ENCODE measurements at places on chromosomes 7 and 10. TPM values are rescaled to one million over a fixed set of nuclear protein-coding genes. Genes with fewer than 3 reads are reported as not detected.

LRIT1 gene
- total RNA-seq: not detected

DNA sequence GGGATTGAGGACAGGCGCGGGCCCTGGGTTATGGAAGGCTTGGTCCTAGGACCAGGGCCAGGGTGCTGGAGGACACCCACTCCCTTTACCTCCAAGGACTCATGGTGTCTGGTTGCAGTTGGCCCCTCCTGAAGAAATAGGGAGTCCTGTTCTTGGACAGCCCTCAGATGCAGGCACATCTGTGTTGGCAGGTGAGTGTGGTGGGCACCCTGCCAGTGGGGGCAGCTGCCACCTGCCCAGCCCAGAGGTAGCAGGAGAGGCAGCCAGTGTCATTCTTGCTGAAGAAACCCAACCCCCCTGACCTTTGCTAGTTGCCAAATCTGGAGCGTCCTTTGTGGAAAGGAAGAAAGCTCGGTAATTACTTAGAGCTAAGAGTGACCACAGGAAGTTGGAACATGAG is 8.3 kb downstream of the GALNT17 start:
- H3K4me3 ChIP-seq: no peak overlapping the region
- H3K27me3 ChIP-seq: no peaks in the 10 kb centered on the region
- H3K4me1 ChIP-seq: no peaks in the 10 kb centered on the region
- H3K36me3 ChIP-seq: no peaks in the 10 kb centered on the region
- no peak for DNase-seq

LEP gene
- not detected for total RNA-seq

GRCh38 chr10:95356-96115 is 39.7 kb upstream of the ZMYND11 start:
- no peak overlapping the region for H3K27ac ChIP-seq
- no peaks in the 10 kb centered on the region for H3K4me1 ChIP-seq
- no peak for DNase-seq
- H3K27me3 ChIP-seq: no peaks in the 10 kb centered on the region
- H3K36me3 ChIP-seq: no peaks in the 10 kb centered on the region

HOXA9 gene
- total RNA-seq: 1.1 TPM

DNA sequence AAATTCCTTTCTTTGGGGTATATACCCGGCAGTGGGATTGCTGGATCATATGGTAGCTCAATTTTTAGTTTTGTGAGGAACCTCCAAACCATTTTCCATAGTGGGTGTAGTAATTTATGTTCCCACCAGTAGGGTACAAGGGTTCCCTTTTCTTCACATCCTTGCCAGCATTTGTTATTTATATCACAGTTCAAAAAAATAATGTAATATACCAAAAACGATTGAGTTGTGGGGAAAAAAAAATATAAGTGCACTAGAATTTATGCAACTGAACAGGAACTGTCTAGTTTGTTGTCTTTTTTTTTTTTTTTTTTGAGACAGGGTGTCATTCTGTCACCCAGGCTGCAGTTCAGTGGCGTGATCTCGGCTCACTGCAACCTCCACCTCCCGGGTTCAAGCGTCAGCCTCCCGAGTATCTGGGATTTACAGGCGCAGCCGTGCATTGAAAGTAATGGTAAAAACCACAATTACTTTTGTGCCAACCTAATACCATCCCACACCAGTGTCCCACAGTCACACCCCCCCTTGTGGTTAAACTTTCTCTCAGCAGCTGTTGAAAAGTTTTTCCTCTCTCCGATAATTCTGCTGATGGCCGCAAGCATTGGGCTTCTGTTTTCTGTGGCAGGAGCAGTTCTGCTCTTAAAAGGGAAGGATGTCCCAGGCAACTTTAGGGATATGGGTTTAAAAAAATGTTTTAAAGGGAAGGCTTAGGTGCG is 6.8 kb upstream of the LAT2 start:
- H3K27me3 ChIP-seq: peaks cover 9% of the 10 kb centered on the region
- DNase-seq: no peak
- no peak overlapping the region for H3K4me3 ChIP-seq
- peaks cover 9% of the 10 kb centered on the region for H3K36me3 ChIP-seq
- peaks cover 23% of the 10 kb centered on the region for H3K4me1 ChIP-seq

- peaks cover 13% of the 10 kb centered on the region for H3K4me1 ChIP-seq
- H3K36me3 ChIP-seq: no peaks in the 10 kb centered on the region
- no peak for DNase-seq
- H3K4me3 ChIP-seq: no peak overlapping the region
Measured at GRCh38 chr10:119201233-119201632, 6.1 kb upstream of the GRK5 start.

DNA sequence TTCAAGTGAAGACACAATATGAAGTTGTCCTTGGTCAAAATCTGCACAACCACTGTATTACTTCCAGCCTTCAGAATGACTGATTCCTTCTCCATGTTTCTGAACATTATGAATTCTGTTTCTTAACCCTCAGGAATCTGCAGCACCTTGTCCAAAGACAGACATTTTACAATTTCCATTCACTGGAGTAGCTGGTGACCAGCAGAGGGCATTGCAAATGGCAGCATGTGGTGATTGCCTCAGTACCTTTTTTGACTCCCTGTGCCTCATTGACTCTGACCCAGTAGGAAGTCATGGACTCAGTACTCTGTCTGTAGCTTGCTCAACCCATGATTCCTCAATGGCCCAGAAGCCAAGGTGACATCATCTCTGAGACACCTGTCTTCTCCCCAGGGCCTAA is 879 bp upstream of the VPS41 start:
- DNase-seq: no peak
- no peak overlapping the region for H3K27ac ChIP-seq
- no peaks in the 10 kb centered on the region for H3K27me3 ChIP-seq
